ENCODE measurements at places on chromosomes 11 and 22.
A peak's percentile ranks its signal among the peaks of the same experiment; 100 is the strongest.

GRCh38 chr11:130031945-130032344 lies 29.3 kb upstream of the PRDM10 start:
- DNase-seq: no peak

DNA sequence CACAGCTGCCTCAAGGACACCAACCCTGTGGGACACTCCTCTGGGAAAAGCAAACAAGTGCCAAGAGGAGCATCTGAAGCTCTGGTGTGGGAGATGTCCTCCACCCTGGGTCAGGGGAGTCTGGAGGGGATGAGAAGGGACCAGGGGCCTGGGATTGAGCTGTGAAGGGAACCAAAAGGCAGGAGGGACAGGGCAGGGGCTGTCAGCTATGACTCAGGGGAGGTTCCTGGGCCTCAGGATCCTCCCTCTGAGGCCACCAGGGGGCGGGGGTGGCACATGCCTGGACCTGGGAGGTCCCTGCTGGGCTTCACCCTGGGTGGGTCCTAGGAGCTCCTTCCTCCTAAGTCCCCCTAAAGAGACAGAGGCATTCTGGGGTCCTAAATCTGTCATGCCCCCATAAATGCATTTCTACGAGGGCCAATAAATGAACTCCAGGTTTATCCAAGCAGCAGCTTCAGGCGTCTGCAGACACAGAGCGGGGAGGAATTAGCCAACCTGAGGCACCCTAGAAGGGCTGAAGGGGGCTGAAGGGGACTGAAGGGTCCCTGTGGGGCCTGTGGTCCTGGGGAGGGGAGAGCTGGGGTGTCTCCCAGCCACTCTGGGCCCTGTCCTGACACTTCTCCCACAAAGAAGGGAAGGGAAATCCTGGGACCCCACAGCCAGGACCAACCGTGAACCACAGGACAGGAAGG lies 31.9 kb upstream of the IGLL5 start:
- peak; percentile 19 for DNase-seq

GRCh38 chr11:116276051-116277044 lies 496.4 kb downstream of the BUD13 start:
- DNase-seq: peak; percentile 76

DNA sequence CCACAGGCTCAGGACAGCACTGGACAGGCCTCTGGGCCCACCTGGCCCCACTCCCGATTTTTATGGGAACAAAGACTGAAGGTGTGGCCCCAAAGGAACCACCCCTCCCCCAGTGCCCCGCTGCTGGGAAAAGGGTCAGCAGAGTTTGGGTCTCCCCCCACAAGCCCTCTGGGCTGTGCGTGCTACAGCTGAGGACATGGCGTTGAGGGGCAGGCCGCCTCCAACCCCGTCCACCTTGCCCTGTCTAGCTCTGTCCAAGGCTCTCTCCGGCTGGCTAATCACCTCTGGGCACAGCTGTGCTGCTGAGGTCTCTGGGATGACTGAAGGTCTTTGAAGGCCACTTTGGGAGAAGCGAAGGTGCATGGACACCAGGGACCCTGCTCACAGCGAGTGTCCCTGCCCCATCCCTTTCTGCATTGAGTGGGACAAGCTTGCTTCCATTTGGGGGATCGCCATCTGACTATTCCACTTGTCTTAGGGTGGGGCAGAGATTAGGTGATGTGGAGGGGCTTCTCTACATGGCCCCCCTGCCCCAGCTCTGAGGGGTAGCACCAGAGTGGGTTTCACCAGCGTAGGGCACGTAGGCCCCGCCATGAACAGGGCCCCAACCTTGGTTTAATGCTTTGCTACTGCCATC lies 6.5 kb downstream of the ASCL2 start:
- DNase-seq: no peak

- no peak for DNase-seq
Measured at GRCh38 chr11:29019960-29020683, 911.9 kb downstream of the METTL15 start.

DNA sequence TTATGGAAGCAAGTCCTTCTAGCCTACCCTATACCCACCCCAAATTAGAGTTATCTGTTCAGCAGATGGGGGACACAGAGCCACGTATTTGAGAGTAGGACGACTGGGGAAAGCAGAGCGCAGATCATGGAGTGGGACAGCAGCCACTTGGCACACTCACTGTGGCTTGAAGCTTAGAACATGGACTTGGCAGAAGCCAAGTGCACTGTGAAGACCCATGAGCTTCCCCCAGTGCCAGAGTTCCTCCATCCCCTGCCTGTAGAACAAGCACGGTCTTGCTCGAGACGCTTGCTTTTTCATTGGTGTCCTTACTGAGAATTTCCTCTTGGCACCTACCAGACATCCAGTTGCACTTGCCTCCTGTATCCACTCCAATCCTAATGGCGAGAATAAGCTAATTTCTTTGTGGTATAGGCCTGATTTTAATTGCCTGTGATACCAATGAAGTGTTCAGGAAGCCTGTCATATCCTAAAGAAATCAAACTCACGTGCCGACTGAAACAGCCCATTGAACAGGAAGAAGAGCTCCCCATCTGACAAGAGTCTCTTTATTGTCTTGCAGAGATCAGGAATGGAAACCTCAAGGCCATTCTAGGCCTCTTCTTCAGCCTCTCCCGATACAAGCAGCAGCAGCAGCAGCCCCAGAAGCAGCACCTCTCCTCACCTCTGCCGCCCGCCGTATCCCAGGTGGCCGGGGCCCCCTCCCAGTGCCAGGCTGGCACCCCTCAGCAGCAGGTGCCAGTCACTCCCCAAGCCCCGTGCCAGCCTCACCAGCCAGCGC lies 166.9 kb downstream of the NAV2 start:
- no peak for DNase-seq

DNA sequence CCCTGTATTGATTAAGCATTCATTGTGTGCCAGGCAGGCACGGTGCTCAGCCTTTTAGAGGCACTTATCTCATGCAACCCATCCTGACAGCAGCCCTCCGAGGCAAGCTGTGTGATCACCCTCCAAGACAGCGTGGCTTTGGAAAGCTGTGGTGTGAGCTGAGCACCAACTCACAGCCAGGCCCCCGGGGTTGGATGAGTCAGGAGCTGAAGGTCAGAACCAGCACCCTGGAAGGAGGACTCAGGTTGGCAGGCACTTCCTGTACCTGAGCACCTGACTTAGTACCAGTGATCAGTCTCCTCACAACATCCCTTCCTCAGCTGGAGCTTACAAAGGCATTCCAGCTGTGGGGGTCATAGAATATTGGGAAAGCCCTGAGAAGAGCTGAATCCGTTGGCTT lies 9.0 kb downstream of the PATZ1 start:
- DNase-seq: no peak

DNA sequence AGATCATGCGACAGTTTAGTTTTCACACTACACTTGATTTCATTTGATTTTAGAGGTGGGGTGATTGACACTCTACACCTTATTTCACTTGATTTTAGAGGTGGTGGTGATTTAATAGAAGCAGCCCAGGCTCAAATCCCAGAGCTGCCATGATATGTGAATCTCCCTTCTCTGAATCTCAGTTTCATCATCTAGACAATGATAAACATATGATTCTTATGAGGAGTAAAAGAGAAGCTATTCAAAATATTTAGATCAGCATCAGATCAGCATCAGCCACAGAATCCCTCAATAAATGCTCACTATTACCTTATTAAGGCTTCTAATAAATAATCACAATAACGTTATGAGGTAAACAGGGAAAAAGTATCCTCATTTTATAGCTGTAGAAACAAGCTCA lies 98.8 kb downstream of the MSANTD4 start:
- DNase-seq: no peak

- DNase-seq: no peak
Measured at GRCh38 chr11:106378513-106379179, 301.2 kb downstream of the AASDHPPT start.

GRCh38 chr11:107929611-107930200 lies 1.5 kb downstream of the RAB39A start:
- DNase-seq: no peak

DNA sequence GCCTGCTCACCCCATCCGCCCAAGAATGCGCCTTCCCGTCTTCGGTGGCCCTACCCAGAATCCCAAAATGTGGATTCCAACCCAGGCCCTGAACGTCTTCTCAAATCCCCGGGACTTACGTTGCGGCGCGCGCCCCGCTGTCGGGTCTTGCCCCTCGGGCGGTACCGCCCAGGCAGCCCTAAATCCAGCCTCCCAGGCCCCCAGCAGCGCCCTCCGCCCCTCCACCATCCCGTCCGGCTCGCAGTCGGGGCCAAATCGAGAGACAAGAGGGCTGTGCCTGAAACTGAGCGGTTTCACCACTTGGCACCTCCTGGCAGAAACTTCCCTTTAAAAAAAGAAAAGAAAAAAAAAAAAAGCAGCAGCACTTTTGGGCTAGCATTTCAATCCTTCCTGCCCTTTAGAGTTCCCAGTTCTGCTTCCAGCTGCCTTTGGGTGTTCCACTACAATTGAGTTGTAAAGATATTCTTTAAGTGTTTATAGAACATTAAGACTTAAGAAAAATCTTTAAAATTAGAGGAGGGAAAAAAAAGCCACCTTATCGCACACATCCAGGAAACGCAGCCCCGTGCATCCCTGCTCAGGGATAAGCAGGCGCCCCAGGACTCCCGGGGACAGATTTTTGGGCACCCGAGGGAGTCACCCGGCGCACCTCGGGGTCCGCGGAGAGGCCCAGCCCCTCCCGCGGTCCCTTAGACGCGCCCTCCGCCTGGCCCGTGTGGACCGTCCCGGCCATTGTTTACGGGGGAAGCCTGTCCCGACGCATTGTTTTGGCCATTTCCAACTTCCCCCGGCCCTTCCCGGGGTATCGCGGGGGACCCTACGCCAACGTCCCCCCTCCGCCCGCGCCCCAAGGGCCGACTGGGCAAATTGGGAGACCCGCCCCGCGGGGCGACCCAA lies 57.6 kb downstream of the KCNJ4 start:
- no peak for DNase-seq

DNA sequence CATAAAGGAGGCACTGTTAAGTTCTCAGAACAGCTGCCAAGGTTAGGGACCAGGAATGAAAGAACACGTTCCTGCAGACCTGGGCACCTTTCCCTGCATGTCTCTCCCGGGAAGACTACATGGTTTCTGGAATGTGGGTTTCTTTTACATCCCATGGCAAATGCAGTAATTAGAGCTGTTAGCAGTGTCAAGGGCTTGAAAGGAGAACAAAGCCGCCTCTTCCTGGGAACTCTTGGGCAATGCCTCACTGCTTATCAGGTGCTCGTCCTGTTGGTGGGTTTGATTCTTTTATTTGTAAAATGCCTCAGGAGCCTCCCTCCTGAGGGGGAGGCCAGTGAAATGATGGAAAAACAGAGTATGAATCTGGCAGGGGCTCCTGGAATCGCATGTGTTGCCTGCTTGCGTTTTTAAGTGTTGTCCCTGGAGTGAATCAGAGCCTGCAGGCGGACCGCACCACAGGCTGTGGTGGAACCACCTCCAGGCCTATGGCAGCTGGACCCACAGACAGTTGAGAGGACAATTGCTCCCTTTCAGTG lies 723 bp upstream of the C22orf31 start:
- DNase-seq: no peak

DNA sequence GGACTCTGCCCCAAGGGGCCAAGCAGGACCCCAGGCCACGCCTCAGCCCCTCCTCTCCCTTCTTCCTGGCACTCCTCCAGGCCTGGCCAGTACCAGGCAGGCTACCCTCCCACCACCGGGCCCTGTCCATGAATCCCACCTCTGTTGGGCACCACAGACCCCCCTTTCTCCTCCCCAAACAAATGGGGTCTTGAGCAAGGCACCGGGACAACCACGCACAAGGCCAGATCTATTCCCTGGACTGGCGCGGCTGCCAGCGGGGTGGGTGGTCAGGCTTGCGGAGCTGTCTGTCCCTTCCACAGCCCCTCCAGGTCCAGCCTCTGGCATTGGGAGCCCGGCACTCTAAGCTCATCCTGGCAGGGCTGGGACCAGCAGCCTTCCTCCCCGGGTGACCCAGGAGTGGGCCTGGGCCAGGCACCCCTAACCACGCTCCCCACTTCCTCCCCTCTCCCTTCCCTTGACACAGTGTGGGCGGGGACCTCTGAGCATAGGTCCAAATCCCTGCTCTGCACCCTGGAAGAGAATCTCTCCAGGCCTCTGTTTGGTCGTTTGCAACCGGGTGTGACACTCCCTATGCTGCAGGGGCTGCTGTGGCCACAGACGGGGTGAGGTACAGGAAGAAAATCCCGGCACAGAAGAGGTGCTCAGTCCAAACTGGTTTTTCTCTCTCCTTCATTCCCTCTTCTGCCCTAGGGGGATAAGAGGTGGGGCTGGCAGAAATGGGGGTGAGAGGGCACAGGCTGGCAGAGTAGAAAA lies 14.6 kb downstream of the ELFN2 start:
- no peak for DNase-seq

- DNase-seq: no peak
Measured at GRCh38 chr11:127524618-127525017, 524.0 kb upstream of the KIRREL3 start.

- no peak for DNase-seq
Measured at GRCh38 chr11:32087597-32087996, 3.3 kb upstream of the RCN1 start.

- no peak for DNase-seq
Measured at GRCh38 chr11:117872420-117872961, 4.0 kb downstream of the FXYD6 start.

DNA sequence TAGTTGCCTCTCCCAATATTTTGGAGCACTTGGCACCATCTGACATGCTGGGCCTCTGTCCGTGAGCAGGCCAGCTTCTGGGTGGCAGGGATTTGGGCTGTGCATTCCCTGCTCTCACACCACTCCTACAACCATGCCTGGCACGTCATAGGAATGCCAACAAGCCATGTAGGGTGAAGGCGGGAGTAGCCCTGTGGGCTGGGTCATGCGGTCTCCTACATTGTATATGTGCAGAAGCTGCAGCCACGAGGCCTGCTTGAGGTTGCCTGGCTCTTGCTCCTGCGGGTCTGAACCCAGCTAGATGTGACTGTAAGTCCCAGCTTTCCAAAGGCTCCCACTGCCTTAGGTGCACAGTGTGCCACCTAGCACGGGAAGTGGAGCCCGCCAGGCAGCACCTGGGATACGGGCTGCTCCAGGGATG lies 14.5 kb downstream of the MYEOV start:
- no peak for DNase-seq

DNA sequence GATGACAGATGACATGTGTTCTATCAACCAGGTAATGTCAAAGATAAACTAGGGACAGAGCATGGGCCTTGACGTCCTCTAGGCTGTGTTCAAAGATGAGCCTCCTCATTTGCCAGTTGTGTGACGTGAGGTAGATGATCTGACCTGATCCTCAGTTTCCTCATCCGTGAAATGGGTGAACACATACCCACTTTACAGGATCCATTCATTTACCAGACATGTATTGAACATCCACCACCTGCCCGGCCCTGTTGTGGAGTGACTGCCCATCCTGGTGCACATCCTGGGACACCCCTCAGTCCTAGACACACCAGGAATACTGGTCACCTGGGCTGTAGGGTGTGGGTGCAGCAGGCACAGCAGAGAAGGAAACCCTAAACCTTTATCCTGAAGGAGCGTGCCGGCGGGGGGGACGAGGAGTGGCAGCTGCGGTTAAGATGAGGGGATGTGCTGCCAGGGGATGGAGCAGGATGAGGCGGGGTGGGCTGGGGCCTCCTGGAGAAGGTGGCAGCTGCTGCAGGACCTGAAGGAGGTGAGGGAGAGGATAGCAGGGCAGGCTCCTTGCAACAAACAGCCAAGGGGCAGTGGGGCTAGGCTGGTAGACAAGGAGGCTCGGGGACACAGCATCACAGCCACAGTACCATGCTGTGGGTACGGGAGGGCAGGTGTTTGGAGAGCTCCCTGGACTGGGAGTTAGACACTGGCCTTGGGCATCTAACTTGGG lies 8.4 kb downstream of the CLDN5 start:
- no peak for DNase-seq

GRCh38 chr11:122803306-122803705 lies 35.0 kb upstream of the CRTAM start:
- no peak for DNase-seq

Measured in Jurkat, Clone E6-1 (cell line).